ENCODE measurements at places on chromosomes 2 and 18.
A peak's percentile ranks its signal among the peaks of the same experiment; 100 is the strongest.

DNA sequence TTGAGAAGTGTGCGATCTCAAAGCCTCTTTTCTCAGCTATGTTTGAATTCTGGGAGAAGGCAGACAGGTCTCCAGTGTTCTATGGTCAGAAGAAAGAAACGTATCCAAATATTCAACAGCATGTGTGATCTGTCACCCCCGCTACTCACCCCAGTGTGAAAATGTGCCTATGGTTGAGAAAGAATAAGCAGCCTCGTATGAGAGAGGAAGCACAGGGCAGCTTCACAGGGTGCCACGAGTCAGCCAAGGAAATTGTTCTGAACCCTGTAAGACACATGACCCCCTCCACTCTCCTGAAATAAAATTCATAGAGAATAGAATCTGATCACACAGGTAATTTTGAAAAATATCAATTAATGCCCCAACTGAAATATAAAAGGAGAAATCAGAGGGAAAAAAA lies 8.0 kb upstream of the SF3B1 start:
- no peak for DNase-seq

GRCh38 chr2:62348700-62349099 lies 152.8 kb downstream of the B3GNT2 start:
- DNase-seq, result no peak

- no peak for DNase-seq
These were observed 826.5 kb upstream of the PIK3C3 start for GRCh38 chr18:41128545-41128944.

GRCh38 chr18:55121397-55122170 lies 162.3 kb upstream of the CCDC68 start:
- DNase-seq, result no peak

DNA sequence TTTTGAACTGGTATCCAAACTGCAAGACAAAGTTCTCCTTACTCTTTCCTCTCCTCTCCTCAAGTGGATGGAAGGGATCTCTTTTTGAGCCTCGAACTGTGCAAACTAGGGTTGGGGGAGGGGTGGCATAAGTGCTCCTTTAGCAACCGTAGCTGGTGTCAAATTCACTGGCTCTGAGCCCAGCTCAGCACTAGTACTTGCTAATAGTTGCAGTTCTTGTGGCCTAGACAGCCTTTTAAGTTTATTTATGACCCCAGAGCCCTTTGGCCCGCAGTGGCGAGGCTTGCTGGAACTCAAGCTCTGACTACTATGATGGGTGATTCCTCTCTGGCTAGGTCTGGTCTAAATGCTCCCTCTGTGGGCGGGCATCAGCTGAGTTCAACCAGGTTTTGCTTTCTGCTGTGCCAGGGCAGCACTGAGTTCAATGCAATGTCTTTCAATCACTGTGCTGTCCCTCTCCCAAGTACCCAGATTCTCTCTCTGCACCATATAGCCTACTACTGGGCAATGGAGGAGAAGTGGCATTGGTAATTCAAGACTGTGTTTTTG lies 528.4 kb upstream of the SYT4 start:
- DNase-seq, result no peak

- no peak for DNase-seq
These were observed 84.3 kb upstream of the LTBP1 start for GRCh38 chr2:32862269-32863055.

DNA sequence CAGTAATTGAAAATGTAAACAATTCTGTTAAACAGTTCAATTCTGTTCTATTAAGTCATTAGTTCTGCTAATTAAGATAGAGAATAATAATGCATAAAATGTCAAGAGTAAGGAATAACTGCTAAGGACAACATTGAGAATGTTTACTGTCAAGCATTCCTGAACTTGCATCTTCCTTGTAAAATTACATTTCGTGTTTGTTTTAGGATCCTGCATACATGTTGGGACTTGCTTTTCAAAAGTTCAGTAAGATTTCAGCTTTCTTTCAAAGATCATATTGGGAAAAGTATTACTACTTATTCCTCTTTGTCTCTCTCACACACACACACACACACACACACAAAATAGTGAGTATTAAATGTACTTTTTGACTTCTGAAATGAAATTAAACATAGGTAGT lies 20.5 kb downstream of the DYNC1I2 start:
- DNase-seq, result no peak

DNA sequence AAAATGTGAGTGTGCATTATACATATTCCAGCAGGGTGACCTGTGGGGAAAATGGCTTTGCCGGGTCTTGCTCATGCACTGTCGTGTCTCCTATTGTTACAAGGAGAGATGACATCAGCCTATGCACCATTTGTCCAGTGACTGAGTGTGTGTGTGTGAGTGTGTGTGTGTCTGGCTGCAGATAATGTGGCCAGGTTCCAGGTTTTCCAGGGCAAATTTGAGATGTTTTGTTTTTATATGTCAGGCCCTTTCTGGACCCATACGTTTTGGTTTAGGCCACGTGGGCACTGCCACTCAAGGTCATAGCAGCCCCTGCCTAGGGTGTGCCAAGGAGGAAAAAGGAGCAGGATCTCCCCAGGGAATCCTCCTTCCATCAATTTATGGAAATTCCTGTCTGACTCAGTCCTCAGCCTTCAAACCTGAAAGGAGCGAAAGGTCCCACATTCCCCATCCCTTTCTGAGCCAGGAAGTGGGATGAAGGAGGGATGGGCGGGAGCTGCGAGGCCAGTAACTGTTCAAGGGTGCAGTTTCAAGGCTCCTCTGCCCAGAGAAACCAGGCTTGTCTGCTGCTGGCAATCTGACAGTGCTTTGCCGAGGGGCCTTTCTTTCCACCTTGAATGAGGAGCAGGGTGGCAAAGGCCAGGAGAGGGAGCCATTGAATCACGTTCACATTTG lies 93.0 kb upstream of the SMAD2 start:
- peak; percentile 65 for DNase-seq

GRCh38 chr2:54639609-54640008 lies 83.9 kb upstream of the EML6 start:
- no peak for DNase-seq

DNA sequence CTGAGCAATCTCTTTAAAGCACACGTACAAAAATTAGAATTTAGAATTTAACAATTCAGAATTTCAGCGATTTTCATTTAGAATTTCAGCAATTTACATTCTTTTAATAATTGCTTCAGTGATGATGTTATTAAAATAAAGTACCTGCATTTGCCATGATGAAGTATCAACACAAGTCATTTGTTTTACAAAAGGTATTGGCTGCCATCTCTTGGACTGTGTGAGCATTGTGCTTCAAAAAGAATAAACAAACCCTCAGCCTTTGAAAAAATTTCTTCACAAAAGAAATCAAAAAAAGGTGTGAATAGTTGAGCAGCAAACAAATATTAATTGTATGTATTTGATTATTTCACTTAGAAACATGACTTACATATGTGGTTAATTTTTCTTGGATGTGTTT lies 27.1 kb upstream of the ZC3H15 start:
- DNase-seq, result no peak

- DNase-seq, result no peak
These were observed 56.4 kb downstream of the FAM168B start for GRCh38 chr2:131036696-131037397.

DNA sequence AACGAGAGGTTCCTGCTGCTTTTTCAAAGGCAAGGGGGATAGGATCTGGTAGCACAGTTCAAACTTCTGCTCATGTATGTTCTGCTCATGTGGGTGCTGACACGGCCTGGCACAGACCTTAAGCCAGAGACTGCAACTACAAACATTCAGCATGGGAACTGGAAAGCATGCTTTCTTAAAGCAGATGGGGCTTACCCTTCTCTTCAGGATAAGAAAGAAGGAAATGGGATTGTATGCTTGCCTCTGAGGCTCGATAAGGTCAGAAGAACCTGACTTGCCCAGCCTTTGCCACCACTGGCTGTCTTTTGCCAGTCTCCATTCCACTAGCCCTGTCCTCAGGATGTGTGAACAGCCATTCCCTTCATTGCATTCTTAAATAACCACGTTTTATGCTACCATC lies 10.7 kb downstream of the DOCK10 start:
- no peak for DNase-seq

DNA sequence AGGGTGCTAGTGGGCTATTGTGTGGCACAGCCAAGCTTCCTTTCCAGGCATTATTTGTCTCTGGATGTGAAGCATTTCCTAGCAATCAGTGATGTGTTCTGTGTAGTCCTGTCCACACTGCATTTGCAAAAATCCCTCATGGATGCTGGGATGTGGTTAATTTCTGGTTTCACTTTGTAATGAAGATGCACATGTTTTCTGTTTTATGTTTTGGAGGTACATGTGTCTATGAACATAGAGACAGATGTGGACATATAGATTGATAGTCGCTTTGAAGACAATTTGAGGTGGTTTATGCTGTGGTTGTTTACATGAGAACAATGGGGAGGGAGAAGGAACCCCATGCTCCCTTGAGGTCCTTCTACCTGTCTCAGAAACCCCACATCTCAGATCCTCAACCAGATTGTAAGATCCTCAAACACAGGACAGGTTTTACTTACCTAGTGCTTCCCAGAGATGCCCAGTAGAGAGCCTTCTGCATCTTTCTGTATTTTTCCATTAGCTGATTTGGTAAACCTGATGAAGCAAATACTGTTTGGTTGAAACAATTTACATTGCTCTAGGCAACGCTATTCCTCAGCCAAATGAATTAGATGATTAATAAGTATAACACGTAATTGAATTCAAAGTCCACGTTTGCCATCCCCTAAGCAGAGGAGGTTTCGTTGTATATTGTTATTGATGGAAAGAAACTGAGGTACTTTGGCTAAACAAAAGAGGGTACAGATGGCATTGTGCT lies 204.4 kb downstream of the SPP2 start:
- DNase-seq, result peak; percentile 93

GRCh38 chr18:48066225-48066652 lies 135.8 kb upstream of the SMAD2 start:
- no peak for DNase-seq

DNA sequence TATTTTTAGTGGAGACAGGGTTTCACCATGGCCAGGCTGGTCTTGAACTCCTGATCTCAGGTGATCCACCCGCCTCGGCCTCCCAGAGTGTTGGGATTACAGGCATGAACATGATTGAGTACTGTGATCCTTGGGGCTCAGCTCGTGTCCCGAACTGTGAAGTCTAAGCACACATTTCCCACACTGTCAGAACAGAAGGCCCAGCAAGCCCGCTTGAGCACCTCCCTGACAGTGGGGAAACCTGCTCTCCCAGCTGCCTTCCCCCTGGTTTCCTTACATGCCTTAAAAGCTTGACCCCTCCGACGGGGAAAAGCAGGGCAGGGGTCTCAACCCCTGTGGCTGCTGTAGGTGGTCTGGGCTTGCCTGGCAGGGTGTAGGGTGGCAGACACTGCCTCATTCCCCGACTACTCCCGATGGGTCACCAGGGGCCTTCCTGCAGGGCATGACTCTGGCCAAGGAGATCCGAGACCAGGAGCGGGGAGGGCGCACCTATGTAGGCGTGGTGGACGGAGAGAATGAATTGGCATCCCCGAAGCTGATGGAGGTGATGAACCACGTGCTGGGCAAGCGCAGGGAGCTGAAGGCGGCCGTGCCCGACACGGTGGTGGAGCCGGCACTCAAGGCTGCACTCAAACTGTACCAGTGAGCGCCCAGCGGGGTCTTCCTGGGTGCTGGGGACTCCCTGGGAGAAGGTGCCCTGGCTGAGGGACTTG lies 10.1 kb downstream of the VIL1 start:
- DNase-seq, result no peak

- DNase-seq, result no peak
These were observed 743 bp downstream of the HADHA start for GRCh38 chr2:26243470-26244308.

- no peak for DNase-seq
These were observed 193.7 kb upstream of the ID2 start for GRCh38 chr2:8488001-8488738.

DNA sequence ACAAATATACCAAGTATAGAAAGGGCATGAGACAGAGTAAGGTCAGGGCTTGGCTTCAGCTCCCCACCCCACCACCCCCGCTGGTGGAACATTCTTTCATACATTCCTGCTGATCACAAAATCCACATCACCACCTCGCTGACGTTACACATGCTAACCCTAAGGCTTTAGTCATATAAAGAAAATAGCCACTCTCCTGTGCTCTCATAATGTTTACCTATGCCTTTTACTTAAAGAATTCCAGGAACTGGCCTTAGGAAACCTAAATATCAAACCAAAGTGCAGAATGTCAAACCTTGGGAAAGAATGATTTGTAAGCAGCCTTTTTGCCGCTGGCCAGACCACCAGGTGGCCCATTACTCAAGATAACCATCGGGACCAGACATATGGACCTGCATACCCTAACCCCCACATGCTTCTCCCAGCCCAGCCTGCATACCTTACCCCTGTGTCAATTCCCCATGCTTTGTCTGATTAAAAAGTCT lies 136.3 kb upstream of the SLC39A10 start:
- DNase-seq, result peak; percentile 57

- DNase-seq, result no peak
These were observed 289.5 kb downstream of the CDCA7 start for GRCh38 chr2:173644146-173644545.

DNA sequence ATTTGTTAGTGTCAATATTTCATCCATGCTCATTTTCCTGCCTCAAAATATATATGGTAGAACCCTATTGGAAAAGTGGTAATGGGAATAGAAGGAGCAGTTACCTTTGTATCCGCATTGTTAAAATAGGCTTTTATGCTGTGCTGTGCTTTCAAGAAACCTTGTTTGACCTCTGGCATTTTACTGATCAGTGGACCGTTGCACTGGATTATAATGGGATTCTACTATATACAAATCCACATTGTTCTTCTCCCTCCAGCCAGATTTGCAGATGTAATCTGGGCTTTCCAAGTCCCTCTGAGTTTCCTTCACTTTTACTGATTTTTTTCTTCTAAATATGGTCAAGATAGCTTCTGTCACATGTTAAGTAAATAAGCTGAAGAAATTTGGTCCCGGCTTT lies 23.3 kb upstream of the FAM237A start:
- DNase-seq, result no peak
